ENCODE measurements at places on chromosomes 1 and 21.

DNA sequence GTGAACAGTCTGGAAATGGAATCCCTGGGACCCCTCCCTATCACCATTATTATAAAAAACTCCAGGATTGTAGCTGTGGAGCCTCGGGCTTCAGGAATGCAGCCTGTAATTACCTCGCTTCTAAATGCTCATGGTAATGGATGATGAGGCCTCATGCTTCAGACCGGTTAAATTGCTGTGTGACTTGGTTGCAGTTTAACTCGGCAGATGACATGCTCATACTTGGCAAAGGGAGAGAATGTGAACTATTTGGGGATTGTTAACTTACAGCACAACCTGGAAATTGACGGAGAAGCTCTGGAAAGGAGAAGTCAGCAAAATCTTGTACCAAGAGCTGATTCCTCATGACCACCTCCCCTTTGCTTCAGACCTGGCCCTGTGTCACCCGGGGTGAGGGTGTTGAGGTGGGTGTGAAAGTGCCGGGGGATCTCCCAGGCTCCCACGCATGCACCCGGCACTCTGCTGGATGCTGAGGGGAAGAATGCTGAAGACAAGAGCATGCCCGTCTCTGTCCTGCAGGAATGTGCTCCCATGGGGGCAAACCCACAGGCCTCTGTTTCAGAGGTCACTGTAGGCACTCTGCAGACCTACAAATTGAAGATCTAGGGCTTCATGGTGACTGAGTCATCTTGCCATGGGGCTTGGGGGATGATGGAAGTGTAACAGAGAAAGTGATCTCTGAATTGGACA, 364.8 kb downstream of the RPS6KC1 start:
- no peak for DNase-seq

DNA sequence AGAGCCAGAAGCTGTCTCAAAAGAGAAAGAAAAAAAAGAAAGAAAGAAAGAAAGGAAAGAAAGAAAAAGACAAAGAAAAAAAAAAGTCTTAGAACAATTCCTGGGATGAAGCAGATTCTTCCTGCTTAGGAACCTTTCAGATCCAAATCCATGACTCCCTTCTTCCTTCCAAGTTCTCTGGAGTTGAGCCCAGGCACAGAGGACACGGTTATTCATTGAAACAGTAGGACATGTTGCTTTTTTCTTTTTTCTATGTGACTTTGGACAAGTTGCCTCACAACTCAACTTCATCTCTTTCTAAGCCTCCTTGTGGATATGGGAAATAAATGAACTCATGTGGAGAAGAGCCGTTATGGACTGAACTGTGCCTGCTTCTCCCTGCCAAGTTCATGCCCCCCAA, 14.7 kb upstream of the TNFRSF8 start:
- DNase-seq: no peak

- DNase-seq: no peak
These were observed 186.6 kb downstream of the AK5 start for GRCh38 chr1:77468257-77468948.

DNA sequence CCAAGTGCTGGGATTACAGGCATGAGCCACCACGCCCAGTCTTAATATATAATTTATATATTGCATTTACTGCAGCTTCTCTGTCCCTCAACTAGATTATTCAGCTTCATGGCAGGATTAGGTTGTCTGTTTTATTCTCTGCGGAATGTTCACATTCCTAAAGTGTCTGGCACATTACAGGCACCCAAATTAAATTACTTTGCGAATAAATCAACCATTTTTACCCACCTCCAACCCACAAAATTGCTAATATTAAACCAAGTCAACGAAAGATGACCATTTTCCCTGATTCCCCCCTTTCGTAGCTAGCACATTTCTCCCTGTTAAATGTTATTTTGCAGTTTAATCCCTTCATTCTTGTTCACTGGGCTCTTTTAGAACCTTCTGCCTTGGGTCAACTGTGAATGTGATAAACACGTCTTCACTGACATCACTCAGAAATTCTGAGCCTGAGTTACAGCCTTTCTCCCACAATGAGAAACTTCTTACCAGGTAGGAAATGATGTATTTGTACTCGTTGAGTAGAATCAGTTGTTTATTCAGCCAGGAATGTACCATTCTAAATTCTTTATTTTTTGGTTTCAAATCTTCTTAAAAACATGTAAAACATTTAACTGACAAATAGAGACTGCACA, 35.9 kb downstream of the THAP3 start:
- DNase-seq: no peak

- no peak for DNase-seq
These were observed 60.2 kb downstream of the PBX1 start for GRCh38 chr1:164619006-164619784.

DNA sequence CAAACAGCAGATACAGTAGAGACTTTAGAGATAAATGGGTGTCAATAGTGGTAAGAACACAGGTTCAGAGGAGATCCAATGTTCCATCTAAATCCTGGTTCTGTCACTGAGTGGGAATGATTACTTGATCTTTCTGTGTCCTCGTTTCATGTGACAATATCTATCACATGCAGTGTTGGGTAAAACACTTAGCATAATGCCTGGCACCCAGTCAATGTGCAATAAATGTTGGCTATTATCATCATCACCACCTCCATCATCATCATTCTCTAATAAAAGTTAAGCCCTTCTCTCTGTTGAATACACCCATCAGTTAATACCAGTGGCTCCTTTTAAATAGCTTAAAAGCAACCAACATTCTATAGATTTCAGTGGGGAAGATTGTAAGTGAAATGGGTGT, 184.7 kb downstream of the ST6GALNAC3 start:
- DNase-seq: no peak

GRCh38 chr1:44302541-44302940, 52.5 kb downstream of the ERI3 start:
- no peak for DNase-seq

- no peak for DNase-seq
These were observed 102.2 kb downstream of the PHTF1 start for GRCh38 chr1:113657126-113657525.

DNA sequence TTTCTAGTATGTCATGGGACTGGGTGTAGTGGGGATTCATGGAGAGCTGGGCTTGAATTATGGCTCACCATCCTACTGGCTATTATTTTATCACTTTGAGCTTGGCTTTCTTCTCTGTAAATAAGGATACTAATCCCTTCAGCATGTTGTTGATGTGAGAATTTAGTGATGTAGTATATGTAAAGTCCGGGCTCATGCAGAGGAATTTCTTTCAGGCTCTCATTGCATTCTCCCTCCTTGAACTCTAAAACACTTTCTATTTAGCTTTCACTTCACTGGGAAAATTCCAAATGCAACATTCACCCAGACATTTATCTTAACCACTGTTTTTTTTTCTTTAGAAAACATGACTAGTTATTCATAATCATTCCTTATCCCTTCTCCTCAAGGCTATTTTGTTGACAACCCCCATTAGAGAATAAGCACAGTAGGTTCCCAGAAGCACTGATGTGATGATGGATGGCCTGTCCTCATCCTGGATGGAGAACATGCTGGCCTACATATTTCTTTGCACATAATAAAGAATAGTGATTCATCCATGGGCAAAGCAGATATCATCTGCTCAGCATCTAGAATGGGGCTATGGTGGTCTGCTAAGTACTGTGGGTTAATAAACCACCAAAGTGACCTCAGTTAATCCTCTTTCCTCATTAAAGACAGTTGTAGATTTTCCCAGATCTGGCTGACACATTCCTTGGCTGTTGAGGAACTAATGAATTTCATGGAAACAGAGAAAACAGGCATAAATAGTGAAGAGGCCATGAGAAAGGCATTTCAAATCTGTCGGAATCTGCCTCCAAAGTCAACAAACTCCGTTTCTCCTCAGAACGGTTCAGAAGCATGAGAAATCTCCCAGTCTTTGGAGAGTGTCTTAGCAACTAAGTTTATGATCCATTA, 68.0 kb upstream of the CYP2J2 start:
- no peak for DNase-seq

DNA sequence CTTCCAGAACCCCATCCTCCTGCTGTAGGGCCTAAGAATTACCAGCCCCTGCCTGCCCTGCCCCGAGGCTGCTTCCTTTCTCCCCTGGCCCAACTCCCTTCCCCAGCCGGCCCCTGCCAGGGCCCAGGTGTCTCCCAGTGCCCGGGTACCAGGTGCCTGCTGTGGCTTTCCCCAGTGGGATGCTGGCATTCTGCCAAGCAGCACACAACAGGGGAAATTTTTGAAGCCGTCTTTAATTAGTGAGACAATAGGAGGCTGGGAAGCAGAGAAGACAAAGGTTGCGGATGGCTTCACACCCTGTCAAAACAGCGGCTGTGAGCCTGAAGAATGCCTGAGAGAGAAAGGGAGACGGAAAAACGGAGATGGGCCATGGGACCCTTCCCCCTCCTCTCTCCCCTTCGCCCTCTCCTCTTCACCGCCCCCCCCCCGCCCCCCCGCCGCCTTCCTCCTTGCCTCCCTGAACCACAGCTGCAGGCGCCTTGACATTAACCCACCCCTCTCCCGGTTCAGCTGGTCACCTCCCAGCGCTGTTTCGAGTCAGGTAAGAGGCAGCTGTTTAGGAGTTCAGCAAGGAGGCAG, 33.6 kb downstream of the LRRN2 start:
- DNase-seq: peak; percentile 82

DNA sequence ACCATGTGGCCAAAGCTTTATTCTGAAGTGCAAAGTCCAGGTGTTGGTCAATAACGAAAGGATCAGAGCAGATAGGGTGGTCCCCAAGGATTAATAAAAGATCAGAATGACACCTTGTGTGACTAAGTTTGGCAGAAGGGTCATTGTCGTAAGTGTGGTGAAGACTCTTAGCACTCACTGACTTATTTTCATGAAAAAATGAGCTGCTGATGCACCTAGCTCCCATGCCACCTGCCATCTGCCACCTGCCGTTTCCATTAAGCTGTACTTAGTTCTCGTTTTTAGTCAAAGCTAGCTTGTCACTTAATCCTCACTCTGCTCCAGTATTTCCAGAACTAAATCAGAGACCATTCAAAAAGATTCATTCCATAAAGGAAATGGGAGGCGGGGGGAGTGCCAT, 112.6 kb downstream of the SEC16B start:
- DNase-seq: peak; percentile 100

- DNase-seq: no peak
These were observed 28.5 kb downstream of the RASSF5 start for GRCh38 chr1:206535853-206536188.

DNA sequence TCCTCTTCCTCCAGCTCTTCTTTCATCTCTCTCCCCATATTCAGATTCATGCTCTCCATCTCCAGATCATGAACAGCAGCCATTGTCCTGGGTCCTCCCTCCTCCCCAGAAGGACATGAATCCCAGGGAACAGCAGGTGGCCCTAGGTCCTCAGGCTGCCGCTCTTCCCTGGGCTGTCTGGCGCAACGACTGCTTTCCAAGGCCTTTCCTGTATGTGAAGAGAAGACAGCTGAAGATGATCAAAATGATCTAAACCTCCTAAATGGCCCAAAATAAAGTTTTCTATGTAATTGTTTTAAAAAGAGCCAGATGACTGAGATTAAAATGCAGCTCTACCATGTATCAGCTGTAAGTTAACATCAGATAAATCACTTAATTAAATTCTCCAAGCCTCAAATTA, 22.5 kb downstream of the RHBDL2 start:
- no peak for DNase-seq

DNA sequence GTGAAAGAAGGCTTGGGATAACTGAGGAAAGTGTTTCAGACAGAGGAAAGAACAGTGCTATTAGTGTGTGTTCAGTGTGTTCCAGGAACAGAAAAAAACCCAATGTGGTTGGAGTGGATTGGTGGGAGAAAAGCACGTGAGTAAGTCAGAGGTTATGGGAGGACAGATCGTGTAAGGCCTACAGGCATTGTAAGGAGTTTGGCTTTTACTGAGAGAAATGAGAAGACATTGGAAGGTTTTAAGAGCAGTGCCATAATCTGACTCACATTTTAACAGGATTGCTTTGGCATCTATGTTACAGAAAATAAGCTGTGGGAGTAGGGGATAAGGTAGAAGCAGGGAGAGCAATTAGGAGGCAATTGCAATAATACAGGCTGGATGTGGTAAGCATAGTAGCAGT, 4.8 kb downstream of the ARPC5 start:
- no peak for DNase-seq

DNA sequence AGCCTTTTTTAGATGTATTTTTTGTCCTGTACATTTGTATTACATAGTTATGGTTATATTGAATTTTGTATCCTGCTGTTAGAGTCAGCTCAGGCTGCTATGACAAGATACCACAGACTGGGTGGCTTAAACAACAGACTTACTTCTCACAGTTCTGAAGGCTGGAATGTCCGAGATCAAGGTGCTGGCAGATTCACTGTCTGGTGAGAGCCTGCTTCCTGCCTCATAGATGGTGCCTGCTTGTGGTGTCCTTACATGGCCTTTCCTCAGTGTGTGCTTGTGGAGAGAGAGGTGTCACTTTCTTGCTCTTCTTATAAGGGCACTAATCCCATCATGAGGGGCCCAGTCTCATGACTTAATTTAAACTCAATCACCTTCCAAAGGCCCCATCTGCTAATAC, 23.1 kb upstream of the MYSM1 start:
- no peak for DNase-seq

DNA sequence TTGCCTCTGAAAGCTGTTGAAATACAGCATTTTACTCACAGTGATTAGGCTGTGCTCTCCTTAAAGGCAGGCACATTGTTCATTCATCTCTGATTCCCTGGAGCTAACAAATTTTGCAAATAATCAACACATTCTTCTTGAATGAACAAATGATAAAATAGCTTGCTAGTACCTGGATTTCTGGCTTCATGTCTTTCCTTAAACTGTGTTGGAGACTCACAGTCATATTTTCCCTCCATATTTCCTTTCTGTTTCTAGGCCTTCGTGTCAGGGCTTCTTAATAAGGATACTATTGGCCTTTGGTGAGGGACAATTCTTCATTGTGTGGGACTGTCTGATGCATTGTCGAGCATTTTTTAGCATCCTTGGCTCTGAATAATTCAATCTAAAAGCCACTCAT, 9.7 kb downstream of the HSD11B1 start:
- DNase-seq: no peak

GRCh38 chr1:15627343-15627988, 10.2 kb downstream of the DDI2 start:
- DNase-seq: no peak

DNA sequence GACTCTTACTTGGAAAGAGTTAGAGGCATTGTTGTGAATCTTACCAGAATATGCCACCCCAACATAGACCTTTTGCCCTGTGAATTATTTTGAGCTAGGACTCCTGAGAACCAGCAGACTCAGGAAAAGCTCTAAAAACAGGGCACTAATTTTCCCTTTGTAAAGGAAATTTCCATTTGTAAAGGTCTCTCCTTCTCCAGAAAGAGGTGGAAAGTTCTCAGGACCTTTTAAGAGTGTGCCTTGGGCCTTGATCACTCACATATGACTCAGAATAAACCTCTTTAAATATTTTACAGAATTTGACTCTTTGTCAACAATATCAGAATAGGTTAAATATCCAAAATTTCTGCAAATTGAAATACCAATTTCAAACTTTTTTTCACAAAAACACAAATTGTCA, 721.8 kb upstream of the NCAM2 start:
- no peak for DNase-seq

DNA sequence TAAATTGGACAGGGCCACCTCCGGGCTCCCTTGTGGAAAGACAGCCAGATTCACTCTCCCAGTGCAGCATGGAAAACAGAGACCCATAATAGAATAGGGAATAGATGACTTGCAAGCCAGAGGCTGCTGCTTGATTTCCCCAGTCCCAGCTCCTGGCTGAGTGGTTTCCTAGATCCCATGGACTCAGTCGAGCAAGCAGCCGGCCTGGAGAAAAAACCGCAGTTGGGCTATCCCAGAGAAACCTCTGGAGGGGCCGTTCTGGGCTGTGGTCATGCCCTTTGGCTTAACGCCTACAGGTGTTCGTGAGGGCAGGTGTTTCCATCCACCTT, 61.7 kb downstream of the ELK4 start:
- no peak for DNase-seq

- DNase-seq: no peak
These were observed 67.7 kb upstream of the TLR5 start for GRCh38 chr1:223210788-223211120.

All from NCI-H187 treated with DMSO at 0.1 percent for 48 hours (cell line).